Stimulated activated CD4-positive, alpha-beta T cell treated with anti-CD3 and anti-CD28 coated beads, Interleukin-12 subunit alpha, Interleukin-12 subunit beta, amount 100 ng/mL, for 4 hours (primary cell): ENCODE measurements at places on chromosomes 5 and 9.

DNA sequence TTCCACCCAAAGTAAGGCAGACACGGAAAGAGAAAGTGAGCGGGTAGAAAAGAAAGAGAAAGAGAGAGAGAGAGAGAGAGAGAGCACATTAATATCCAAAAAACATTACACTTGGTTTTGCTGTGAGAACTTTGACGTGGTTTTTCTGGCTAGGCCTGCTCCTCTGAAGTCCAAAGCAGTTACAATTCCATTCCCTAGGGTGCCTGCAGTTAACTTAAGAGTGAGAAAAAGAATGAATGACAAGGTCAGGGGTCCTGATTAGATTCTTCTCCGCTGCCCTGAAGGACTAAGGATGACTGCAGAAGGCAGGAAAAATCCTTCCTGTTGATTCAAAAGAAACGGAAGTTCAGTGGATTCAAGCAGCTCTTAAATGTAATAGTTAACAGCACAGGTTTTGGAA, 589.8 kb downstream of the PRELID2 start:
- DNase-seq = no peak

- no peak for DNase-seq
These were observed 99.6 kb downstream of the FANCC start for GRCh38 chr9:95217936-95218335.

DNA sequence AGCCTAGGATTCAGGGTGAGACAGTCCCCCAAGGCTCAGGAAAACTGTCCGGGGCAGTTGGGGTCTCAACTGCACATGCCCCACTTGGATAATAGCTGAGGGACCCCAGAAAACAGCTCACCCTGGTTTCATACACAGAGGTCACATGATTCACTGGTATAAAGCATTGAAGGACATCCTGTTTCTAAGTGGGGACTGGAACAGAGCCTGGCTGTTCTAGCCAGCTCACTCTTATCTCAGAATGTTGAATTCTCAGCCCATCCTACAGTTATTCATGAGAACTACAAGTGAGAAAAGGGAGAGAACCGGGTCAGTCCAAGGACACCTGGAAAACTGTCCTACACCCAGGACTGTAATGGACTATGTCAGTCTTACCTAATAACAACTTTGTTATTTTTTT, 170.9 kb downstream of the FGF1 start:
- DNase-seq = no peak

DNA sequence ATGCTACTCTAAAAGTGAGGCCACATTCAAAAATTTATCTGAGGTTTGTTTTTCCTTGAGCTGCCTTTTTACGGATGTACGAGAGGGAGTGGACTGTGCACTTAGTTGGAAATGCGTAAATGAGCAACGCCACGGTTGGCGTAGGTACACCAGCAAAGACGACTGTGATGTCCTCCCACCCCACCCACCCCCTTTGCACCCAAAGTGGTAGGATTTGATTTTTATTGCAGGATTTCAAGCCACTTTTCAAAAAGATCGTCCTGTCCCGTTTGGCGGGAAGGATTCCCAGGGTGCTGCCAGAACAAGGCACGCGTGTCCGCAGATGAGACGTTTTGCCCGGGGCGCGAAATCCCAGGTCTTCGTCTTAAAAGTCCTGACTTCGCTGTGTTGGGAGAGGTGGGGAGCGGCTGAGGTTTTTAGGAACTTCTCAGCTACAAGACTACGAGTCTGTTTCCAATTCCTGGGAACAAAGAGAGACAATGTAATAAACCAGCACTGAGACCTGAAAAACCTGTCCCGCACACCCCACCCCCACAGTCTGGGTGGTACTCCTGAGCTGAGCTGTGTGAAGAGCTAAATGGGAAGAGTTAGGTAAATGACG, 1.0 kb upstream of the TLE1 start:
- DNase-seq = no peak

DNA sequence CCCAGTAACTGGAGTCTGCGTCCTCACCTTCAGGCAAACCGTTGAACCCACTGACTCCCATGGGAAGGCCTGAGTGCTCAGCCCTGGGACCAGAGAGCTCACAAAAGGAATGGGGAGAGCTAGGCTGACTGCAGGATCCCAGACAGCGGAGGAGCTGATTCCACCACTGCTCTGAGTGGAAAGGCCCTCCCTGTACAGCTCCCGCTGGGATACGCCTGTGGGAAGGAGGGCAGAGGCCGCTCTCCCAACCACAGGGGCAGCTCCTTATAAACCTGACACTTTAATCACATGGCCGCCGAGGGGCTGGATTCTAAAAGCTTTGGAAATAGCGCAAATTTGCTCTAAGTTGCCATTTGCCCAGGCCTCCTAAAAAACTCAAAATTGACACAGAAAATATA, 37.1 kb downstream of the DBH start:
- no peak for DNase-seq

DNA sequence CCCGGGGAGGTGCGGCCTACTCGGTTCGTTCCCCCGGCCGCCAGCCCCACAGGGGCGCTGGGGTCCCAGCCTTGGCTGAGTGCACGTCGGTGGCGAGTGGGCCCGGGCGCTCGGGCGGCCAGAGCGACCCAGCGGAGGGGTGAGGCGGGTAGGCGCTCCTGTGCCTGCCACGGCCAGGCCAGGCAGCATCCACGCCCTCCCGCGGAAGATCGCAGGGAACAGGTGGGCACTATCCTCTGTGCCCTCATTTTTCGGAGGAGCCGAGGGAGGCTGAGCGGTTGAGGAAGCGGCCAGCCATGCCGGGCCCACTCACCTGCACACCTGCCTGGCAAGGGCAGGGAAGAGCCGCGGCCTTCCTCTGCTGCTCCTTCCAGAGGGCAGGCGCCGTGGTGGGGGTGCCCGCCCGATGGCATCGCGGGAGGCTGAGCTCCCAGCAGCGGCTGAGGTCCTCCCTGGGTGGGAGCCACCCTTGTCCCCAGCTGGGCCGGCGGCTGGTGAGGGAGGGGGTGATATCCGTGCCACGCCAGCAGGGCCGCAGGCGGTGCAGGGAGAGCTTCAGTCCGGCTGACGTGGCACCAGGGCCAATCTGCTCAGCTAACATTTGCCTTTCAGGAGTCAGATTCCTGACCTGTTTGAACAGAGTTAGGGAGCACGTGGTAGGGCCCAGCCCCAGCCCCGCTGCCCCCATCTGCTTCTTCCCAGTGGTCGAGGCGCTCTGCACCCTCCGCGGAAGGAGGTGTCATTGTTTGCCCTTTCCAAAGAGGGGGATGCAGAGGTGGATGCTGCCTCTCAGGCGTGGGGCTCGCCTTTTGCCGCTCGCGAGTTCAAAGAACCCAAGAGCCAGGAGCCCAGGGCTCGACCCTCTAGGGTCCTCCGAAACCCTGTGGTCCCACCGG, 1.6 kb upstream of the SEC16A start:
- DNase-seq = no peak

- no peak for DNase-seq
These were observed 58.3 kb downstream of the FAM81B start for GRCh38 chr5:95449460-95449859.

- DNase-seq = no peak
These were observed 118.0 kb upstream of the TRIM32 start for GRCh38 chr9:116569111-116569510.

DNA sequence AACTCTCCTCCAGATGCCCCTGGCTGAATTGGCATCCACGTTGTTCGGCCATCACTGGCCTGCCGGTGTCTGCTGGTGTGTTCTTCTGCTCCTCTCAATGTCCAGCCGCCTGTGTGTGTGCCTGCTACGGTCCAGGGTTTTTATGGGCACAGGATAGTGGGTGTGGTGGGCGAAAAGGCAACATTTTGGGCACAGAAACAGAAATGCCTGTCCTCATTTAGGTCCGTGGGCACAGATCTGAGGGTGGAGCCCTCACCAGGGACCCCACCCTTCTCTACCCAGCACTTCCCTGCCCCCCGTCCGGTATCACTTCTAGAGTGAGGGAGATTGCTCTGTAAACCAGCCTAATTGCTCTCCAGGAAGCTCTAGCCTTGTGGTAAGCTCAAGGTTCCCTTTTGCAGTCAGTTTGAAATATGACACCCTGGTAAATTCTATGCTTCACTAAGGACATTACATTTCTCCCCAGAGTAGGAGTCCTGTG, 410.1 kb downstream of the MAT2B start:
- DNase-seq = no peak

- DNase-seq = no peak
These were observed at the start of gene DIRAS2 for GRCh38 chr9:90642570-90643539. Gene DIRAS2 (minus strand): TSS chr9:90642824. CDS start chr9:90613827, 28,997 bp downstream.

GRCh38 chr9:547314-547713, 294.2 kb upstream of the DMRT1 start:
- no peak for DNase-seq

DNA sequence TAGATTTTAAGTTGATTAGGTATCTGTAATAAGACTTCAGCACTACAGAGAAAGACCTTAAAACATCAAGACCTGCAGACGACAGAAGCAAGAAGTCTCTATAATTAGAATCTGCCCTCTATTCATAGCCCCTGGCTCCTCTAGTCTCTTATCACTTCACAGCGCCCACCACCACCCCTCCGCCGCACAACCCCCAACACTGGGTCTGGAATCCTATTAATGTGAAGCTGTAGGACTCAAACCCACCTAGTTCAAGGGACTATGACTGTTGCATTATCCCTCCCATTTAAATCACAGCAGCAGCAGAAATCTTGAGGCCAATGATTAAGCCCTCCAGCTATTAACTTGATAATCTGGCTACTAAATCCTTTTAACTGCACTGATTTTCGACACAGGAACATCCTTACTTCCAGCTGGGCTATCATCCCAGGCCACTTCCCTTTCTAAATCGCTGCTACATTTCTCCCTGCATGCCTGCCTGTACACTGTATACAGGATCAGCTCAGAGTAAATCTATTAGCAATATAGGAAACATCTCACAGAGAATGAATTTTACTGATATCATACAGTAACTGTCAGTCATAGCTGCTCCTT, 159.5 kb upstream of the GRAMD2B start:
- DNase-seq = no peak

DNA sequence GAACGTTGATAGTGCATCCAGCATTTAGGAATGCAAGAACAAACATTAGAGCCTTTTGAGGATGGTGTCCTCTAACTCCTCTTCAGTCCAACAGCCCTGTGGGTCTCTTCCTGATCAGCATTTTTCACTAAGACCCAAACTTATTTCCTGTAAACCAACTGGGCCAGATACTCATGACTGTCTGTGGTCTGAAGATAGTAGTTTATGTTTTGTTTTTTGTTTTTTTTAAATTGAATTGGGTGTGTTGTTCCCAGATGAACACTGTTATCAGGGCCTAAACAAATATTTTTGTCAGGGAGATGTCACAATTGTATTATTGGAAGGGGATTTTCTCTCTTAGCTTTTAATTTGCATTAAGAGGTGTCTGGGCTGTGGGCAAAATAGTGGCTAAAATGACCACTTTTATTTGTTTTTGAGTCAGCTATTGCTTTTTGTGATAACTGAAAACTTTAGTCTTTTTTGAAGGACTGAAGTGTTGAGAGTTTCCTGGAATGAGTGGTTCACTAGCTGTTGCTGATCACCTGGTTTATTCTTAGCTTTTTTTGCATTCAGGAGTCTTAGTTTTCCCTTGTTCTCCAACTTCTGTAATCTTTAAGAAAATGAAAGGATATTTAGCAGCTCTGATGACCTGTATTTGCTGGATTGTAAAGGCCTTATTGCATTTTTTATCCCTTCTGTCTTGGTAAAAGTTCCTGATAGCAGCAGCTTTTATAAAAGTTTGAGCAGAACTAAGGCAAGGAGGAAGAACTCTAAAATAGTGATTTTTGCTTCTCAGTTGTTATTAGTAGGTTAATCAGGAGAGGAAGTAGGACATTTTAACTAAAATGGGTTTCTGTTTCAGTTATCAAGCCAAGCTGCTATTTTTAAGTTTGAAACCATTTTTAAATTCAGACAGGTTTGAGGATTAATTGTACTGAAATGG, 5.5 kb downstream of the MAN2A1 start:
- DNase-seq = no peak

DNA sequence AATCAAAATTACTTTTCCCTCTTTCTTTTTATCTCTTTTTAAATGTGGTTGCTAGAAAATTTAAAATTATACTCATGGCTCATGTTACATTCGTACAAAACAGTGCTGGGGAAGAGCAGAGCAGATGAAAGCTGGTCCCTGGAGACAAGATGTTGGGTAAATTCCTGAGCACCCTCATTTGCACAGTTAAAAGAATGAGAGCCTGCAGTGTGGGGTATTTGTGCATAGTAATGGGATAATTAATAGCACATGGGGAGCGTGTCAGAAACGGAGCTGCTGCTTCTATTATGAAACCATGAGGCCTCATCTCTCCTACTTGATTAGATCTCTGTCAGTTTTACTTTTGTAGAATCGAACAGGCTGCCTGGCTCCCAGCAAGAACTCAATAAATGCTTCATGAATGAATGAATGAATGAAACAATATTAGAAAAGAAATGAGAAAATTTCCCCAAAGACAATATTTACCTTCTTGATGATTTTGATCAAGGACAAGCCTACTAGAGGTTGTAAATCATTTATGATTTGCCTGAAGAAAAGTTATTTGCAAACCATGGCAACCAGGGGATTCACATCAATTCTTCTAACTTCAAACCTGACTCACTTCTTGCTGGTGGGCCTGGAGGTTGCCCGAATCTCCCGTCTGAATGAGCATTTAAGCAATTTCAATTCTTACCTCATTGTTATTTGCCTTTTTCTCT, 177.2 kb upstream of the TUT7 start:
- no peak for DNase-seq

GRCh38 chr5:155480731-155481131, 467.2 kb downstream of the KIF4B start:
- no peak for DNase-seq

DNA sequence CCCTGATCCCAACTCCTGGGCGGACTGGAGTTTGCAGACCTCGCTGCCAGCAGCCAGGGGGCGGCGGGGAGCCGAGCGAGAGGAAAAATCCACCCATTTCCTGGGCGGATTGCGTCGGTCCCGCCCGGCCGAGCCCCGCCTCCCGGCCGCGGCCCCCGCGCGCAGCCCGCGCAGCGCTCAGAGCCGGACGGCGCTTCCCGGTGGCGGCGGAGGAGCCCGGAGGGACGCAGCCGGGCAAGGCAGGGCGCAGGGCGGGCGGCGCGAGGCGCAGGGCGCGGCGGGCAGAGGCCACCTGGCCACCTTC, at the start of gene OLFM1:
TSS of gene OLFM1 (plus strand) at position 180 of the 304 bp plus-strand sequence. CDS start 322 bp downstream, outside the sequence.
- no peak for DNase-seq

DNA sequence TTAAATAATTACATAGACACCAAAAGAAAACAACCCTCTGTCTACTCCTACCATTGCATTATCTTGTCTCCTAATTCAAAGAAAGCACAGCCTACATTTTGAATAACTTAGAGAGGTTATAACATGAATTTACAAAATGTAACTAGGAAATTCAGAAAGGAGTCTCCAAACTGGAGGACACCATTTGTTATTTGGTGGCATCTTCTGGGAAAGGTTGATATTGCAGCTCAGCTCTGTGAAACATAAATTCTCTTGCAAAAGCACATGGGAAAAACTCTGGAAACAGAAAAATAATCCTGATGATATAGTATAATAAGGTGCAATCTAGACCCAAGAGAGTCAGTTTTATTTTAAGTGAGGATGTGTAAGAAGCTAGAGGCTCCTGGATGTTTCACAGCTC, 215.3 kb downstream of the MLLT3 start:
- no peak for DNase-seq
